ENCODE measurements at places on chromosomes 5 and 9.

GRCh38 chr5:169064093-169064492 lies 236.8 kb downstream of the SLIT3 start:
- H3K27ac ChIP-seq, result no peak overlapping the region
- H3K36me3 ChIP-seq, result no peaks in the 10 kb centered on the region
- H3K4me1 ChIP-seq, result peaks cover 20% of the 10 kb centered on the region
- no peak for DNase-seq

- DNase-seq, result peak; percentile 73
- H3K4me3 ChIP-seq, result peak within 1 kb of the TSS; percentile 86
- peak within 1 kb of the TSS; percentile 71 for H3K27ac ChIP-seq
- peaks cover 17% of the 10 kb centered on the region for H3K4me1 ChIP-seq
- H3K36me3 ChIP-seq, result no peaks in the 10 kb centered on the region
- no peaks in the 10 kb centered on the region for H3K27me3 ChIP-seq
Observed at GRCh38 chr5:134648425-134649162, at the start of gene SEC24A. SEC24A (plus strand) TSS chr5:134648785; CDS start chr5:134649077, 292 bp downstream.

DNA sequence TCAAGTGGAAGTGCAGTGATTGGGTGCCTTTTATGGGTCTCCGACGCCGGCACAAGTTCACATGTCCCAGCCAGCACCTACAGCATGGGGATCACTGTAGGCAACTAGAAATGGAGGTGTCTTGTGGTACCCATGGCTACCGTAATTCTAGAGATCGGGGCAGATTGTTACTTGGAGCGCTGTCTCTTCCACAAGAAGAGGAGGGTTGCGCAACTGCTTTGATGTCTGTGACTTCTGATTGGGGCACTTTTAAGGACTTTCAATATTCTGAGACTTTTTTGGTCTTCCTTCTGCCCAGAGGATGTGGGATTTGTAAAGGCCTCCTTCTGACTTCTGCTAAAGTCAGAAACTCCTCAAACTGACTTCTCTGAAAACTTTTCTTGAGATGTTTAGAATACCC lies 41.9 kb downstream of the GLRX start:
- H3K4me3 ChIP-seq, result no peak overlapping the region
- H3K27me3 ChIP-seq, result no peaks in the 10 kb centered on the region
- peaks cover 4% of the 10 kb centered on the region for H3K4me1 ChIP-seq

- no peak for DNase-seq
- no peaks in the 10 kb centered on the region for H3K4me1 ChIP-seq
- no peak overlapping the region for H3K4me3 ChIP-seq
- H3K27ac ChIP-seq, result no peak overlapping the region
- H3K27me3 ChIP-seq, result no peaks in the 10 kb centered on the region
Observed at GRCh38 chr5:158194561-158194976, 335.6 kb upstream of the CLINT1 start.

- no peak for DNase-seq
- no peaks in the 10 kb centered on the region for H3K4me1 ChIP-seq
- H3K36me3 ChIP-seq, result no peaks in the 10 kb centered on the region
- no peaks in the 10 kb centered on the region for H3K27me3 ChIP-seq
- no peak overlapping the region for H3K4me3 ChIP-seq
- H3K27ac ChIP-seq, result no peak overlapping the region
Observed at GRCh38 chr5:168327994-168328393, 36.5 kb downstream of the WWC1 start.

- H3K4me1 ChIP-seq, result no peaks in the 10 kb centered on the region
- no peaks in the 10 kb centered on the region for H3K36me3 ChIP-seq
- no peak overlapping the region for H3K4me3 ChIP-seq
- DNase-seq, result no peak
Observed at GRCh38 chr9:131330814-131331600, 41.5 kb downstream of the PLPP7 start.

- no peaks in the 10 kb centered on the region for H3K4me1 ChIP-seq
- H3K27ac ChIP-seq, result no peak overlapping the region
- DNase-seq, result no peak
- no peaks in the 10 kb centered on the region for H3K36me3 ChIP-seq
- H3K27me3 ChIP-seq, result no peaks in the 10 kb centered on the region
Observed at GRCh38 chr9:38083858-38084555, 15.0 kb upstream of the SHB start.

DNA sequence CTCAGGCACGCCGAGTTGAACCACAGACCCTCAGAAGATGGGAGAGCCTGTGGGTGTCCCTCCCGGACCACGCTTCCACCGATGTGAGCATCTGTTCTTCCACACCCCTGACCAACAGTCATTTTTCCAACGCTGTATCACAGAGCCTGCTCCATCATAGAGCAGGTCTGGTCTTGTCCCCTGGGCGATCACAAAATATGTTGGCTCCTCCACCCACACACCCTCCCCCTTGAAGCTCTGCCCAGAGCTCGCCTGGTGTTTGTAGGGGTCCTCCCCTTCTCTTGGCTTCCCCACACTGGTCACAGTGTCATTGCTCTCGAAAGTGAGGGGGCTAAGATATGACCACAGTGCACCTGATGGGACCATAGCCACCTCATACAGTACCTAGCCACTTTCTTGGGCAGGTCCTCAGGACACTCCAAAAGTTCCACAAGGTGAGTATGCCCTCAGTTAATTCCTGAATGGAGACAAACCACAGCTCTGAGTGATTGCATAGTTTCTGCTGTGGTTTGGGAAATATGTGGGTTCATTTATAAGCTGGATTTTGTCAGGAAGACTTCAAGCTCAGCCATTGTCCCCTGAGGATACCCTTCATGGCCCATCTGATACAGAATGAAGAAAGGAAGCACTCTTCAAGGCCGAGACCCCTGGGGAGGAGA lies 3.5 kb upstream of the ZNF618 start:
- no peak overlapping the region for H3K4me3 ChIP-seq
- no peaks in the 10 kb centered on the region for H3K36me3 ChIP-seq
- DNase-seq, result no peak
- no peaks in the 10 kb centered on the region for H3K27me3 ChIP-seq
- peaks cover 8% of the 10 kb centered on the region for H3K4me1 ChIP-seq

- DNase-seq, result no peak
- H3K27ac ChIP-seq, result no peak overlapping the region
- H3K27me3 ChIP-seq, result no peaks in the 10 kb centered on the region
Observed at GRCh38 chr5:27103486-27103885, 65.1 kb upstream of the CDH9 start.

- peak overlapping the region; percentile 36 for H3K4me3 ChIP-seq
- peaks cover 4% of the 10 kb centered on the region for H3K4me1 ChIP-seq
- no peak for DNase-seq
- no peak overlapping the region for H3K27ac ChIP-seq
- H3K36me3 ChIP-seq, result no peaks in the 10 kb centered on the region
- no peaks in the 10 kb centered on the region for H3K27me3 ChIP-seq
Observed at GRCh38 chr5:141485321-141486055, 658 bp downstream of the PCDHGC4 start.

DNA sequence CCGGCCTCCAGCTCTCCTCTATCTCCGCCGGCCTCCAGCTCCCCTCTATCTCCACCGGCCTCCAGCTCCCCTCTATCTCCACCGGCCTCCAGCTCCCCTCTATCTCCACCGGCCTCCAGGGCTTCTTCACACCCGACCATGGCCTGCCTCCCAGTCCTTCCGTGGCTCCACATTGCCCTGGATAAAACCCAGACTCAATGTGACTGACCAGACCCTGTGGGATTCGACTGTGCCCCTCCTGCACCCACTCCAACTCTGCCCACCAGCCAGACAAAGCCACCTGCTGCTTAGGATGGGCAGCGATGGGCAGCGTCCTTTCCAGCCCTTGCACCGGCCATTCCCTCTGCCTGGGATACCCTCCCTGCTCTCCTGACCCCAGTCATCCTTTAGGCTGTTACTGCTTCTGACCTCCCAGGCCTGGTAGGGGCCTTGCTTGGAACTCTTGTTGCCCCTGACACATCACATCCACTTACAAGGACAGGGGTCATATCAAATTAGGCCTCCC lies 30.5 kb upstream of the RXRA start:
- H3K4me3 ChIP-seq, result no peak overlapping the region
- H3K27ac ChIP-seq, result no peak overlapping the region
- peaks cover 15% of the 10 kb centered on the region for H3K4me1 ChIP-seq
- DNase-seq, result no peak

DNA sequence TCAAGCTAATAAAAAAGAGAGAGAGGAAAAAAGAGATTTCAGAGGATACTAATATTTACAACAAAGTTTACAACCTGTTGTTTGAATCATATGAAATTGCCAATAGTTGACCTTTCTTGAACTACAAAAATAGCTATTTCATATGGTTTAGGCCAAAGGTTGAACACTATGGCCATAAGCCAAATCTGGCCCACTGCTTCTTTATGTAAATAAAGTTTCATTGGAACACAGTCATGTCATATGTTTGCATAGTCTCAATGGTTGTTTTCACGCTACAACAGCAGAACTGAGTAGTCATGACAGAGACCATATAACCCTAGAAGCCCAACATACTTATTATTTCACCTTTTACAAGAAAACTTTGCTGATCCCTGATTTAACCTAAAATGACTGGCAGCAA lies 20.9 kb downstream of the SEMA5A start:
- no peak for DNase-seq
- no peaks in the 10 kb centered on the region for H3K4me1 ChIP-seq

- no peak overlapping the region for H3K4me3 ChIP-seq
- H3K27me3 ChIP-seq, result no peaks in the 10 kb centered on the region
- no peak for DNase-seq
Observed at GRCh38 chr5:178284093-178284675, 51.6 kb upstream of the PHYKPL start.

GRCh38 chr5:76660360-76660759 lies 37.2 kb upstream of the F2RL2 start:
- no peak for DNase-seq
- H3K4me1 ChIP-seq, result no peaks in the 10 kb centered on the region
- H3K36me3 ChIP-seq, result no peaks in the 10 kb centered on the region
- H3K27me3 ChIP-seq, result no peaks in the 10 kb centered on the region
- no peak overlapping the region for H3K4me3 ChIP-seq

- no peaks in the 10 kb centered on the region for H3K36me3 ChIP-seq
- H3K27ac ChIP-seq, result no peak overlapping the region
- H3K27me3 ChIP-seq, result no peaks in the 10 kb centered on the region
- H3K4me3 ChIP-seq, result no peak overlapping the region
- no peak for DNase-seq
Observed at GRCh38 chr5:109857405-109858031, 167.8 kb downstream of the MAN2A1 start.

- H3K4me3 ChIP-seq, result no peak overlapping the region
- H3K4me1 ChIP-seq, result peaks cover 14% of the 10 kb centered on the region
- H3K36me3 ChIP-seq, result no peaks in the 10 kb centered on the region
- H3K27me3 ChIP-seq, result no peaks in the 10 kb centered on the region
Observed at GRCh38 chr5:32193591-32193990, 19.5 kb upstream of the GOLPH3 start.

DNA sequence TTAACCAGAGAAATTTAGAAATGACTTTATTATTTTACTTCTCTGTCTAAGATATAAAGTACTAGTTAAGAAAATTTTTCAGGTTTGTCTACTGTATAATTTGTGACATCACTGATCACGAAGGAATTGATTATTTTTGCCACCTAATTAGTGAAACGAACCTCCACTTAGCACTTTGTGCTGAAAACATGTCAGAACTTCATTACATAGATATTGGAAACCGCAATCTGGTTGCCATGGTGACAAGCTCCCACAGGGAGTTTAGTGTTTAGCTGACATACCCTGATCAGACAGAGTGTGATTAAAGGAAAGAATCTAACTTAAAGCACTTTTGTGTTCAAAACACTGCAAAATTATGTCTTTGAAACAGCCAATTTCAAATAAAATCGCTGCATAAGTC lies 668.4 kb upstream of the CCNG1 start:
- H3K4me1 ChIP-seq, result no peaks in the 10 kb centered on the region
- no peak overlapping the region for H3K27ac ChIP-seq
- no peak overlapping the region for H3K4me3 ChIP-seq
- no peak for DNase-seq
- H3K36me3 ChIP-seq, result no peaks in the 10 kb centered on the region

GRCh38 chr9:69054989-69055388 lies 19.4 kb downstream of the FXN start:
- no peaks in the 10 kb centered on the region for H3K36me3 ChIP-seq
- H3K27ac ChIP-seq, result no peak overlapping the region
- no peaks in the 10 kb centered on the region for H3K27me3 ChIP-seq
- no peaks in the 10 kb centered on the region for H3K4me1 ChIP-seq

- H3K36me3 ChIP-seq, result no peaks in the 10 kb centered on the region
- no peak for DNase-seq
- H3K27me3 ChIP-seq, result no peaks in the 10 kb centered on the region
- H3K4me3 ChIP-seq, result no peak overlapping the region
- peak overlapping the region; percentile 70 for H3K27ac ChIP-seq
Observed at GRCh38 chr5:67773411-67774266, 441.9 kb upstream of the PIK3R1 start.

- no peaks in the 10 kb centered on the region for H3K27me3 ChIP-seq
- DNase-seq, result no peak
- no peak overlapping the region for H3K27ac ChIP-seq
- H3K36me3 ChIP-seq, result no peaks in the 10 kb centered on the region
- H3K4me1 ChIP-seq, result no peaks in the 10 kb centered on the region
Observed at GRCh38 chr5:149166128-149166527, 24.8 kb downstream of the ABLIM3 start.

GRCh38 chr9:119179701-119180100 lies 189.5 kb downstream of the BRINP1 start:
- no peaks in the 10 kb centered on the region for H3K36me3 ChIP-seq
- no peak overlapping the region for H3K27ac ChIP-seq
- H3K4me3 ChIP-seq, result no peak overlapping the region
- no peaks in the 10 kb centered on the region for H3K27me3 ChIP-seq
- no peak for DNase-seq

DNA sequence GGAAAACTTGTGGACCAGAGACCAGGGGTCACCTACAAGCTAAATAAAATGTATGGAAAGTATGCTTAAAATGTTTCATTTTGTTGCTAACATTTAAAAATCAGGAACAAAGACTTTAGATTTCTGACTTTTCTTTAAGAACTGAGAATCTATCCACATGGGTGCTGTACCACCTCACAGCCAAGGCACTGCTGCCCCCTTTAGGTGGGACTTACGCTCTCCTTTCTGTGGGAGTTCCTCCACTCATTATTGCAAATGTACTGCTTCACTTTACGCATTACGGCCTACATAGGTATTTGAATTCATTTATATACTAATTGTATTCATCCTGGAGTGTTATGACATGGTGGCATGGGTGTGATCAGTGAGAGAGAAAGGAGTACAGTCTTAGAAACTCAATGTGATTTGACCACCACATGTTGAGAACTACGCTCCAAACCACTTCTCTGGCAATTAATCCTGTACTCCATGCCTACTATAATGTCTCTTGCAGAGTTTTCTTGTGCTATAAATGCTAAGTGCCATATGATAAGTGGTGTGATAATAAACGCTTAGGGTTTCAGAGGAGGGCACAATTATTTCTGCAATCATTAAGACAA lies 24.7 kb upstream of the CETN3 start:
- H3K27ac ChIP-seq, result no peak overlapping the region
- H3K36me3 ChIP-seq, result no peaks in the 10 kb centered on the region
- no peak for DNase-seq
- no peak overlapping the region for H3K4me3 ChIP-seq

DNA sequence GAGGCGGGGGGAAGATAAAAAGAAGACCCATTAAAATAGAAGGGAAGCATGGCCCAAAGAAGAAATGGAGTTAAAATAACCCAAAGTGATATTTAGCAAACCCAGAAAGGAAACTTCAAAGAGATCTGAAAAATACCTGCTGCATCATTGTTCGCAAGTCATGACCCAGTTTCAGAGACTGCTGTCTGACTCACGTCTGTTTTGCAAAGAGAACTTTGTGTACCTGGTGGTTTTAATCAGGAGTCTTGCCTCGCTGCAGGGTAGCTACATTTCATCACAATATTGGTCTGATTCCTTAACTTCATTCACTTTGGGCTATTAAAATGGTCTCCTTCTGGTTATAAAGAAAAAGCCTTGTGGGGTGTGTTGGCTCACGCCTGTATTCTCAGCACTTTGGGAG lies 461.1 kb upstream of the DAP start:
- H3K36me3 ChIP-seq, result no peaks in the 10 kb centered on the region
- H3K4me3 ChIP-seq, result no peak overlapping the region
- H3K27ac ChIP-seq, result no peak overlapping the region
- H3K27me3 ChIP-seq, result no peaks in the 10 kb centered on the region
- no peak for DNase-seq
- H3K4me1 ChIP-seq, result no peaks in the 10 kb centered on the region

All from tibial nerve (tissue), 4 donors.